ENCODE measurements at places on chromosomes 3 and 15.

- DNase-seq: no peak
These were observed 57.7 kb downstream of the LIPC start for GRCh38 chr15:58489289-58490085.

GRCh38 chr3:14303336-14304100 lies 98.9 kb upstream of the SLC6A6 start:
- DNase-seq: no peak

- no peak for DNase-seq
These were observed 183.0 kb upstream of the THBS1 start for GRCh38 chr15:39397883-39398282.

GRCh38 chr15:68565726-68566125 lies 13.1 kb upstream of the CORO2B start:
- DNase-seq: peak; percentile 94

- DNase-seq: no peak
These were observed 87.8 kb upstream of the UBE2E2 start for GRCh38 chr3:23115171-23115877.

DNA sequence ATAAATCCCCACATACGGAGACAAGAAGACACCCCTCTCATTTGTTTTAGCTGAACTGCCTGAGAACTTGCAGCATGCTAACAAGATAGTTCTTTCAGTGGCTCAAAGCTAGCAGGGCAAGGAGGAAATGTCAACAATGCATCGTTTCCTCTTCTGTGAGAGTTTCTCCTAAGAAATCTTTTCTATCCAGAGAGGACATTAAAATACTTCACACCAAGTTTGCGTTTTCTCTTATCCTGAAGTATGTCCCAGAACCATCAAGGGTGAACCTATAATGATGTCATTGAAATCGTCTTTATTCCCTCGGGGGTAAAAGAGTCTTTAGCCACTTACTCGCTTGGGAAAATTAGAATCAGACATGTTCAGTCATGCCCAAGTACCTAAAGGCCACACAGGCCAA lies 541.7 kb upstream of the MDFIC2 start:
- DNase-seq: peak; percentile 3

DNA sequence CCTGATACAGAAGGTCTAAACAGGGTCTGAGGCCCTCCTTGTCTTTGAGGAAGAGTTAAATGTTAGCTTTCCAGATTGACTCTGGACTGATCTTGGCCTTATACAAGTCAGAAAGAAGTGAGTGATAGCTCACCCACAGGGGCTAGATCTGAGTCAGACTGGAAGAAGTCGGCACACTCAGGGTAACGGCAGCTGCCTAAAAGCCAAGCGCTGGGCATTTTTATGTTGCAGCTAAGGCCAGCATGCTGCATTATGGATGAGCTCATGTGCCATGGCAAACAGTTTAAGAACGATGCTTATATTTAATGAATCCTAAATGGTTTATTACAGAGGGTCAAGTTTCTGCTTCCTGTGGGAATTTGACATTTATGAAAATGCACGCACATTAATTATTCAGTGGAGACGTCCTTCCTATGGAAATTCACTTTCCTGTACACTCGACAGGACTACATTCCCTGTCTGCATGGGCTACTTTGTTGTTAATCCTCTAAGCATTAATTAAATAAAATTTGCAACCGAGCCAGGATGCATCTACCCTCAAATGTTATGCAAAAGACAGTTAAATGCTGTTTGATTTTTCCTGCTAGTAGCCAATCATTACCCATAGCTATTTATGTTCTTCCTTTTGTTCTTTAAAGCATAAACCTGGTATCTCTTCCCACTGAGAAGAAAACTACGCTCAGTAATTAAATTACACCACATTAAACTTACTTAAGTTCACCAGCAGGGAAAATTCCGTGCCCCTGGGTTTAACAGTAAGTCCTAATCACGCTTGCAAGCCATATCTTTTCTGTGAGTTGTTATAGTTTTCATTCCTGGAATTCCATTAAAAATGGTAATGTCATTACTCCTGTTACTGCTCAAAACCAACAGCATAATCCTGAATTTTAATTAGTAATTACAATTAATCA lies 762.7 kb upstream of the CFAP20DC start:
- DNase-seq: no peak

- no peak for DNase-seq
These were observed 26.8 kb downstream of the CAPN3 start for GRCh38 chr15:42385980-42386700.

GRCh38 chr15:32838338-32838737 lies 120.5 kb downstream of the GREM1 start:
- no peak for DNase-seq

GRCh38 chr3:32106929-32107362 lies 526 bp downstream of the GPD1L start:
- peak; percentile 47 for DNase-seq

DNA sequence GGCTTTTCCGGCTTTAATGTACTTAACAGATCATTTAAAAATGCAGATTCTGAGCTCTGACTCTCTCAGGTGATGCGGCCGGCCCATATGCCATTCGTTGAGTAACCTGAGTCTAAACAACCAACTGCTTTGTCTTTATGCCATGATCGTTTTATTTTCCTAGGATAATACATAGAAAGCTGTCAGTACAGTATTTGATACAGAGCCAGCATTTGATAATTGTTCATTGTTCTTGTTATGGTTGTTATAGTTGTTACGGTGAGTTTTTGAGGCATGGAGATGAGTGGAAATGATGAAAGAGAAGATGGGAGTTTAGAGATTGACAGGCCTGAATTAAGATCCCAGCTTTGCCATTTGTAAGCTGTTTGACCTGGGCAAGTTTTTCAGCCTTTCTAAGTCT lies 40.0 kb downstream of the TMEM45A start:
- DNase-seq: no peak

DNA sequence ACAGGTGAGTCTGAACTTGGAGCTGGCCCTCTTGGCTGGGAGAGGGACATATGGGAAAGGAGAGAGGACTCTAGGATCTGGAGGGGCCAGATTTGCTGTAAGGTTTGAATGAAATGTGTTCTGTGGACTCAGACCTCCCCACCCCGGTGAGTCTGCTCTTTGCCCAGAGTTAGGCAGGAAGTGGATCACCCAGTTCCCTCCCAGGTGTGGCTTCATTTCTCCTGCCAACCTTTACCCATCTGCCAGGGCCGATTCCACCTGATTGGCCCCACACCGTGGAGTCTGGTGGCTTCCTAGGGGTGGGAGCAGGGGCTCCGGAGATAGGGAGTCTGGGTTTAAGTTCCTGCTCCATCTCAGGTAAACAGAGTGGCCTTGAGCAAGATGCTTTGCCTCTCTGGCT lies 25.5 kb downstream of the CD276 start:
- no peak for DNase-seq

DNA sequence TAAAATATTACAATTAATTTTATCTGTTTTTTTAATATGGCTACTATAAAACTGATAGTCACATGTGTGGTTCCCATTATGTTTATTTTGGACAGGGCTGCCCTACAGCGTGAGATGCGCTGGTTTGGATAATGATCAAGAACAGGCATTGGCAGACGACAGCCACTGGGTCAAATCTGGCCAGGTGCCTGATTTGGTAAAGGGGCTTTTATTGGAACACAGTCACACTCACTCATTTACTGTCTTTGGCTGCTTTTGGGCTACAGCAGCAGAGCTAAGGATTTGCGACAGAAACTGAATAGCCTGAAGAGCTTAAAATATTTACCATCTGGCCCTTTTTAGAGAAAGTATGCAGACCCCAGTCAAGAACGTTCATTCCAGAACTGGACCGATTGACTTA lies 724.2 kb upstream of the CFAP20DC start:
- peak; percentile 81 for DNase-seq

Measured in spinal cord (tissue), 10 donors.